ENCODE measurements at places on chromosomes 7 and 10.

DNA sequence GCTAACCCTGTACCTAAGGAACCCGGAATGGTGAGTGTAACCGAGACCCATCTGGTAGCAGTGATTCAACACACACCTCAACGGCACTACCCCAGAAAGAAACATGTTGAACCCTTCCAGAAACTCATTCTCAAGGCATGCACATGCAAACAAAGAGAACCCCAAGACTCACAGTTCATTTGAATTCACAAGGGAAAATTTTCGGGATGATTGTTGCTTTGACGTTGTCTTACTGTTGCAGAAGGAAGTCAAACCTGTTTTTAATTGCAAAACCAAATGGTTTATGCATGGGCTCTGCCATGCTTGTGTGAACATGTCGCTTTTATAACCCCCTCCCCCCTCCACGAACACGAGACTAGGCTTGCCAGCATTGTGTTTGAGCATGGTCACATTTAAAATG, 539.7 kb downstream of the GATA3 start:
- no peaks in the 10 kb centered on the region for H3K4me1 ChIP-seq
- H3K36me3 ChIP-seq: no peaks in the 10 kb centered on the region
- H3K27me3 ChIP-seq: peaks cover 12% of the 10 kb centered on the region
- DNase-seq: no peak

GRCh38 chr7:874031-874749, 2.2 kb upstream of the GET4 start:
- H3K27me3 ChIP-seq: no peaks in the 10 kb centered on the region
- H3K27ac ChIP-seq: peak overlapping the region; percentile 85
- DNase-seq: no peak
- peaks cover 30% of the 10 kb centered on the region for H3K36me3 ChIP-seq
- H3K4me1 ChIP-seq: peaks cover 23% of the 10 kb centered on the region

GRCh38 chr7:22640269-22640668, 86.7 kb upstream of the IL6 start:
- peaks cover 10% of the 10 kb centered on the region for H3K4me1 ChIP-seq
- H3K4me3 ChIP-seq: no peak overlapping the region
- H3K27ac ChIP-seq: no peak overlapping the region

DNA sequence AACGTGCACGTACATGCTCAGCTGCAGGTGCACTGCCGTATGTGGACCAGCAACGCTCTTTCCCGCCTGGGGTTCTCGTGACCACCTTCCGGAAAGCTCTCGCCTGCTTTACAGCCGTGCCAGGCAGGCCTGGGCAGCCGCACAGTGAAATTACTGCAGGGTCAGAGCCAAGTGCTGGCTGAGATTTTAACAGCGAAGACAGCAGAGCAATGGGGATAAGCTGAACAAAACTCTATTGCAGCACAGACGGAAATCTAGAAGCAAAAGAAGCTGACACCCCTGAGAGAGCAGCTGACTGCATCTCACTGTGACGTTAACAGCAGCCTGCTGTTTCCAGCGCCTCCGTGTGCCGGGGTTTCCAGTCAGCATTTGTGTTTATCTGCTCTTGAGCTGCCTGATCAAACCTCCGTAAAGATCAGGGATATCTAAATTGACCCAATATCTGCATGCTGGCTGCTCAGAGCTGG, 179.0 kb downstream of the DIP2C start:
- H3K27me3 ChIP-seq: peaks cover 9% of the 10 kb centered on the region
- no peak overlapping the region for H3K4me3 ChIP-seq
- H3K36me3 ChIP-seq: no peaks in the 10 kb centered on the region
- DNase-seq: no peak

DNA sequence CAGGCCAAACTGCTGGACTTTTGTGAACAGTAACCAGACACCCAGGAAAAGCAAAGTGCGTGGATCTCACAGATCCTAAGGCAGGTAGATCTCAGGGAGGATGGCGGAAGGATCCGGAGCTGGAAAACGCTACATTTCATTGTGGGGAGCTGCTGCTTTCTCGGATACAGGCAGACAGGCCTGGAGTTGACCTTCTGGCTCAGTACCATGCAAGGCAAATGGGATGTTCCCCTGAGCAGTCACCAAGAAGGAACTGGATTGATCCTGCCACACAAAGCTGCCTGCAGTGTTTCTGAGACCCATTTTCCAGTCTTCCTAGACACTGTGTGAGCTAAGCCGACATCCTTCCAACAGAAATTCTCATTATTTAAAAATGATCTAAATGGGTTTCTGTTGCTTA, 65.5 kb downstream of the ZRANB1 start:
- H3K36me3 ChIP-seq: no peaks in the 10 kb centered on the region
- H3K27me3 ChIP-seq: no peaks in the 10 kb centered on the region
- H3K27ac ChIP-seq: no peak overlapping the region
- H3K4me3 ChIP-seq: no peak overlapping the region
- no peaks in the 10 kb centered on the region for H3K4me1 ChIP-seq

- peaks cover 21% of the 10 kb centered on the region for H3K4me1 ChIP-seq
- DNase-seq: no peak
- no peak overlapping the region for H3K27ac ChIP-seq
- H3K4me3 ChIP-seq: no peak overlapping the region
- no peaks in the 10 kb centered on the region for H3K27me3 ChIP-seq
These were observed 178.8 kb downstream of the CREB5 start for GRCh38 chr7:28591041-28591674.

GRCh38 chr10:131708225-131708880, 192.5 kb upstream of the PPP2R2D start:
- no peaks in the 10 kb centered on the region for H3K36me3 ChIP-seq
- no peaks in the 10 kb centered on the region for H3K4me1 ChIP-seq
- H3K4me3 ChIP-seq: no peak overlapping the region
- peaks cover 4% of the 10 kb centered on the region for H3K27me3 ChIP-seq
- DNase-seq: no peak

- H3K4me3 ChIP-seq: peak overlapping the region; percentile 85
- DNase-seq: peak; percentile 50
- H3K36me3 ChIP-seq: no peaks in the 10 kb centered on the region
- peaks cover 63% of the 10 kb centered on the region for H3K27me3 ChIP-seq
These were observed 513 bp downstream of the ODAD2 start for GRCh38 chr10:27998178-27998953.

DNA sequence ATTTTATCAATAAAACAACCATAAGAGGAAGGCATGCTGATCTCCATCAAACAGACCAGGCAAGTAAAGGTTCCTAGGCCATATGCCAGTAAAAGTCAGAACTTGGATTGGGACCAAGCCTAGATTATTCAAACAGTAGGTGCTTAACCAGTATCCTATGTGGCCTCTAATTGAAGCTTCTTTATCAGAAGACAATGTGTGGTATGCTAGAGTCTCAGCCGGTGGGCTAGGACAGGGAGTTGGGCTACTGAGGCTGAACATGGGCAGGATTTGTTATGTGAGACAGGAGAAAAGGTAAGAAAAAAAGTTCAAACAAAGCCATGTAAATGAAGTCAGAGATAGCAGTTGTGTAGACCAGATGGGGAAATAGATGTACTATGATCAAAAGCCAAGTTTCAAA, 413.7 kb upstream of the GHITM start:
- no peak for DNase-seq
- no peak overlapping the region for H3K27ac ChIP-seq
- H3K27me3 ChIP-seq: no peaks in the 10 kb centered on the region
- no peaks in the 10 kb centered on the region for H3K36me3 ChIP-seq
- H3K4me1 ChIP-seq: no peaks in the 10 kb centered on the region

- no peak overlapping the region for H3K27ac ChIP-seq
- H3K4me3 ChIP-seq: no peak overlapping the region
- DNase-seq: no peak
- H3K36me3 ChIP-seq: no peaks in the 10 kb centered on the region
These were observed 100.6 kb downstream of the ICA1 start for GRCh38 chr7:8161364-8161828.

- H3K4me1 ChIP-seq: peaks cover 16% of the 10 kb centered on the region
- no peaks in the 10 kb centered on the region for H3K27me3 ChIP-seq
- no peak overlapping the region for H3K27ac ChIP-seq
- no peak overlapping the region for H3K4me3 ChIP-seq
- no peak for DNase-seq
These were observed 14.7 kb upstream of the ASB4 start for GRCh38 chr7:95471071-95471470.

- peaks cover 43% of the 10 kb centered on the region for H3K27me3 ChIP-seq
- H3K4me1 ChIP-seq: no peaks in the 10 kb centered on the region
These were observed 6.5 kb upstream of the MET start for GRCh38 chr7:116665332-116665996.

DNA sequence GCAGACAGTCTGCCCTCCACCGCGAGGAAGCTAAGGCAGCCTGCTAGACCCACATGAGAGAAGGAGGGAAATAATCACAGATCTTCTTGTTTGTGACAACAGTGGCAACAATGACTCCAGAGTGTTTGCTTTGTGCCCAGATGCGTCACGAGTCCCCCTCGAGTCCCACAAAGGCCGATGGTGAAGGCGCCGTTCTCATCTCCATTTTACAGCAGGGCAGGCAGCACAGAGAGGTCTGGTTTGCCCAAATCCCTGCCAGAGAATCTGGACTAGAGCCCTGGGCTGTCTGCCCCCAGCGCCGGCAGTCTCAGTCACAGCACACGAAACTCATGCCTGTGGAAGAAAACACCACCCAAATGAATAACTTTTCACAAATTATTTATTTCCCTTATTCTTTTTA, 38.1 kb downstream of the KIAA1549 start:
- no peak overlapping the region for H3K4me3 ChIP-seq
- H3K4me1 ChIP-seq: no peaks in the 10 kb centered on the region
- H3K36me3 ChIP-seq: no peaks in the 10 kb centered on the region
- peaks cover 3% of the 10 kb centered on the region for H3K27me3 ChIP-seq
- H3K27ac ChIP-seq: no peak overlapping the region
- DNase-seq: no peak

DNA sequence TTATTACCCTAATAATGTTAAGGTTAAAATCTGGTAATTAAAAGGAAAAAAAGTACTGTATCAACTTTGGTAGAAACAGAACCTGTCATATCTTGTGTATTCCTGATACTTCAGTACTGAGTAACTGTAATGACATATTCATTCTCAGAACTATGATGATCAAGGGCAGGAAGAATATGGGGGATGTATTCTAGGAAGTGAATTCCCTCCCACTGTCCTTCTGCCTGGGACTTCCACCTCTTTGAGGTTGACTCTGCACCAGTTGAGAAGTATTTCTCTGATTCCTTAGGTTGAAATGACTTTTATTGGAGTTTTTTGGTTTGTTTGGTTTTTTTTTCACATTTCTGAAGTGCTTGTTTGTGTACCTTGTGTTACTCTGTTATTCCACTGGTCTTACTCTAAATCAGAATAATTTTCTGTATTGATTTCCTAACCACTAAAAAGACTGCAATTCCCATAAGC, 36.9 kb downstream of the WASL start:
- peak overlapping the region; percentile 80 for H3K27ac ChIP-seq
- peak overlapping the region; percentile 51 for H3K4me3 ChIP-seq
- peaks cover 30% of the 10 kb centered on the region for H3K36me3 ChIP-seq
- H3K4me1 ChIP-seq: peaks cover 62% of the 10 kb centered on the region

DNA sequence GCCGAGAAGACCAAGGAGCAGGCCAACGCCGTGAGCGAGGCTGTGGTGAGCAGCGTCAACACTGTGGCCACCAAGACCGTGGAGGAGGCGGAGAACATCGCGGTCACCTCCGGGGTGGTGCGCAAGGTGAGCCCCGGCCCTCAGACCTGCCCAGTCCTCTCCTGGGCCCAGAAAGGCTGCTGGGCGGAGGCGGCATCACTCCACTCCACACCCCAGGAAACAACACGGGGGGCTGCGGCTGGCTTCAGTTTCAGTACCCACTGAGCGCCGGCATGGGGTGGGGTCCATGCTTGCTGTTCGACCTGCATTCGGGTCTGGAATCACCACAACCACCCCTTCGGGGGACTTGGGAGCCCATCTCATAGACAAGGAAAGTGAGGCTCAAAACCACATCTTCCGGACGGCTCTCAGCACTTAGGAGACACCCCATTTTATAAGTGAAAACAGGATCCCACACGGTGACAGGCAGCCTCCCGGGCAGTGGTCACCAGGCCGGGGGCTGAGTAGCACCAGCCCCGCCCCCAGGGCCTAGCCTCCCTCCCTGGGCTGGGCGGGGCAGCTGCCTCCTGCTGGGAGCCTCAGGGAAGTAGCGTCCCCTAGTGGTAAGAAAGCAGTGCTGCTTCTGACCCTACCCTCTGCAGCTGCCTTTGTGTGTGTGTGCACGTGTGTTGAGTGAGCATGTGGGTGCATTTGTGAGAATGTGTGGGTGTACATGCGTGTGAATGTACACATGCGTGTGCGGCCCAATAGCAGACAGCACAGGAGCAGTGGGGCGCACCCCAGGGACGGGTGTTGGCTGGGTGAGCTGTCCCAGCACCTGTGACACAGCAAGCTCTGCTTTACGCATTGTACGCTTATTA, 1.8 kb downstream of the SNCG start:
- peak; percentile 48 for DNase-seq
- no peaks in the 10 kb centered on the region for H3K36me3 ChIP-seq
- H3K4me3 ChIP-seq: no peak overlapping the region
- H3K27me3 ChIP-seq: no peaks in the 10 kb centered on the region

DNA sequence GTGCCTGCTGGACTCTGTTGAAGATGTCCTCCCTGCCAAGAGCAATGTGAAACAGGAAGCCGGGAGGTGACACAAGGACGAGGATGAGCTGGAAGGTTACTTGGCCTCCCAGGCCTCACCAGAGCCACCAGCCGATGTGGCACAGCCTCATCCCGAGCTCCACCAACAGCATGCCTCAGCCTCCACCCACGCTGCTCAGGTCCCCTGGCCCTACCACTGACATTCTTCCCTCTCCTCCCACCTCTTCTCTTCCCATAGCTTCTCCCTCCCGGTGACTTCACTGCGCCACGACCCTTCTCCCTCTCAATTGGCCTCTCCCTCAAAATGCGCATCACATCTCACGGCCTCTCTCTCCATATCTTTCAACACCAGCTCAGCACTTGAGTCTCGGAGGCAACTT, 249.9 kb downstream of the SKAP2 start:
- no peaks in the 10 kb centered on the region for H3K36me3 ChIP-seq
- H3K4me3 ChIP-seq: no peak overlapping the region
- H3K27ac ChIP-seq: no peak overlapping the region
- H3K27me3 ChIP-seq: no peaks in the 10 kb centered on the region

DNA sequence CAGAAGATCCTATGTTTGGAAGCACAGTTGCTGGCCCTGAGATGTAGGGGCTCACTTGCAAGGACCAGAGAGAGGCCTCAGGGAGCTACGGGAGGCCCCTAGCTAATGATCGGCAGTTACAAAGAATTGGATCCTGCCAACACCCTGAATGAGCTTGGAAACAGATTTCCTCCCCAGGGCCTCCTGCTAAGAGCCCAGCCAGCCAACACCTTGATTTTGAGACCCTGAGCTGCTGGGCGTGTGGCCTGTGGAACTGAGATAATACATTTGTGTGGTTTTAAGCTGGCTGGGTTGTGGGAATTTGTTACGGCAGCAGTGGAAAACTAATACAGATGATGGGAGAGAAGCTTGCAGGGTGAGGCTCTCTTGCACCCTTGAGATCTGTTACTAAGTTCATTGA, 3.9 kb downstream of the DOCK1 start:
- H3K36me3 ChIP-seq: peaks cover 1% of the 10 kb centered on the region
- no peak overlapping the region for H3K4me3 ChIP-seq
- H3K27ac ChIP-seq: no peak overlapping the region

DNA sequence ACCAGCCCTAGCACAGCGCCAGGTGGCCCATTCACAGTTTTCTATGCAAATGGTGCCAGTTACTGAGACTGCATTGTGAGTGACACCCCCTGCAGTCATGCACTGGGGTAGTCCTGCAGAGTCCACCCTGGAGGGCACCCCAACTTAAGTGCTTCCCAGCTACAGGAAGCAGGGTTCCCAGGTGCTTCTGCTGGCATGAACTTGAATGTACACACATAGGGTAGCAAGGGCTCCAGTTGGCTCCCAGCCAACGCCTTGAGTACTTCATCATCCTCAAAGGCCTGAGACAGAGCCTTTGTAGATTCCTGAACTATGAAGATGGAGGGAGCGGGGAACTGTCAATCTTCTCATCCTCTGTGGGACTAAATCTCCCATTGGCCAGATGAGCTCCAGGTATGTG, 11.5 kb upstream of the NPFFR1 start:
- DNase-seq: no peak
- H3K4me1 ChIP-seq: peaks cover 3% of the 10 kb centered on the region
- no peak overlapping the region for H3K27ac ChIP-seq
- H3K4me3 ChIP-seq: no peak overlapping the region

All from activated naive CD8-positive, alpha-beta T cell treated with anti-CD3 and anti-CD28 coated beads for 36 hours (primary cell).